ENCODE measurements at places on chromosomes 12 and 14.

- DNase-seq = no peak
These were observed 287.0 kb downstream of the RERGL start for GRCh38 chr12:17802657-17803641.

DNA sequence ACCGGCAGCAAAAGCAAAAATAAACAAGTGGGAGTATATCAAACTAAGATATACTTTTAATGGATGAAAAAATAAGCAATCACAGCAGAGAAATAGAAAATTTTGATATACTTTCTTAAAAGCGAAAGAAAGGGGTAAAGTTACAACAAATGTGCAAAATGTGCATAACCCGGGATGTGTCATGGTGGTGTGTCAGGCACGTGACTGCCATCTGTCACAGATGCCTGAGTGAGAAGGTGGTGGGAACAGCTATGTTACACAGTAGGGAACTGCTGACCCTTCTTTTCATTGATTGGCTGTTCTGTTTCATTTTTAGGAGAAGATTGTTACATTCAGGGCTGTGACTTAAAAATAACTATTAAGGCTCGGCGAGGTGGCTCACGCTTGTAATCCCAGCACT is 168.1 kb upstream of the PELI2 start:
- no peak for DNase-seq

- no peak for DNase-seq
These were observed 84.1 kb upstream of the SLC38A2 start for GRCh38 chr12:46456356-46457334.

DNA sequence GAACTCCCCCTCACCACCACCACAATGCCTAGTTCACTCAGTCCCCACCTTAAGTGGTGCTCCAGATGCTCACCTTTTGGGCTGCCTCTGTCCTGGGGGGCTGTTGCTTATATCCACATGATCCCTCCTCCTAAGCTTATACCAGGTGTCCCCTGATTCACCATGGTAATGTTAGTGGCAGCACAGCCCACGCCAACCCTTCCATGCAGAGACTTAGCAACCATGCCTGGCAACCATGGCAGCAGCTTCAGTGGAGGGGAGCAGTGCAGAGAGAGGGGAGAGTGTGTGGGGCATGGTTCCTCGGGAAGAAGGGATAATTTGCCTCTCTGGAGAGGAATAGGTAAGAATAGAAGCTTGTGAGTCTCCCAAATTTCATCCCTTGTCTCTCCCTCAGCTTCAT is 1.2 kb upstream of the DDN start:
- DNase-seq = no peak

DNA sequence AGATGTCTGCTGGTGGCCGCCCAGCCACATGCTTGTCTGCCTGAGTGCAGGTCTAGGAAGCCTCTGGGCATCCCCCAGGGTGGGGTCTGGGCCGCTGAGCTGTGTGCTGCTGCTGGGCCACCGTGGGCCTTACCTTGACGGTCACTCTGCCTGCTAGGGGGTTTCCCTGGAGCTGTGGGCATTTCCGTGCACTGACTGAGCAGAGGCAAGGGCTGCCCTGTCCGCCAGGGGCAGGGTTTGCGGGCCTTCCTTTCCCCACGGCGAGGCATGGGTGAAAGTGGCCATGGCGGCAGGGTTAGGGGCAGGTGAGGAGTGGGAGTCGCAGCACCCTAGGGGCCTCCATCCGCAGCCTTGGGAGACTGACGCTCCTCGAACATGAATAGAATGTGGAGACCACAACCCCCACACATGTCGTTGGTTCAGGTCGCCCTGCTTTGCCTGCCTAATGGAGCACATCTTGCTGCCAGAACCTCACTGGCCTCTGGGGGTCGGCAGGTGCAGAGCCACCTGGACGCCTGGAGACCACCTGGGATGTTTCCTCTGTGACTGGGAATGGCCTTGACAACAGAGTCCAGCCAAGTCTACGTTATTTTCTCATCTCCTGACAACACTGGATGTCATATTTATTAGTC is 2.5 kb downstream of the ZBTB42 start:
- no peak for DNase-seq

DNA sequence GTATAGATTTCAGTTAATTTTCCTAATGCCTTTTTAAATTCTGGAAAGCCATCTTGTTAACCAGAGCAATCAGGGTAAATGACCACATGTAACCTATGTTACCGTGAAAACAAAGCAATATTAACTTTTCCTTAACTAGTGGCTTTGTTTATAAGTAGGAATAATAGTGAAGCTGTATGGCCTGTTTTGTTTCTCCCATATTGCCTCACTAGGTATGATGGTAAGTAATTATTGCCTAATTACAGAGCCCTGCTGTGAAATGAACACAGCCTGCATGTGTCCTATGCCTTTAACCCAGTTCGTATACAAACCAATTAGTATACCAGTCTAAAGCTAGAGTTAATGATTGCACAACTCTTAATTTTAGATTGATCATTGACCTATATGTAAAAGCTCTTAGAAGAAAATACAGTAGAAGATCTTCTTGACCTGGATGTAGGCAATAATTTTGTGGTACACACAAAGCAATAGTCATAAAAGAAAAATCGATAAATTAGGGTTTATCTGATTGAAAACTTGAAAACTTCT is 249.9 kb downstream of the CCDC91 start:
- no peak for DNase-seq

DNA sequence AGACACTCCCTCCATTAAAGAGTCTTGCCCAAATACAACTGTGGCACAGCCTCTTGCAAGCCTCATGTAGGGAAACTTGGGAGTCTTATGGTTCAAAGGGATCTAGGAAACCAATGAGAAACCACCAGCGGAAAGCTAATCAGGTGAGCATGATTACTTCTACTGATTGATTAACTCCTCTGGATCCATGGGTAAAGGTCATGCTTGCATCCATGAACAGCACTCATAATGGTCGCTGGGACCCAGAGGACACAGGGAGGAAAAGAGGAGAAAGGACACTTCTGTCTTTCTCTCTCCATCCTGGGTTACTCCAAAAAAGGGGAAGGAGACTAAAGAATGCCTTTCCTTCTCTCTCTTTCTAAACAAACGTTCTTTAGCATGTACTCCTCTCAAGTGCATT is 1397.2 kb downstream of the LRFN5 start:
- DNase-seq = no peak

DNA sequence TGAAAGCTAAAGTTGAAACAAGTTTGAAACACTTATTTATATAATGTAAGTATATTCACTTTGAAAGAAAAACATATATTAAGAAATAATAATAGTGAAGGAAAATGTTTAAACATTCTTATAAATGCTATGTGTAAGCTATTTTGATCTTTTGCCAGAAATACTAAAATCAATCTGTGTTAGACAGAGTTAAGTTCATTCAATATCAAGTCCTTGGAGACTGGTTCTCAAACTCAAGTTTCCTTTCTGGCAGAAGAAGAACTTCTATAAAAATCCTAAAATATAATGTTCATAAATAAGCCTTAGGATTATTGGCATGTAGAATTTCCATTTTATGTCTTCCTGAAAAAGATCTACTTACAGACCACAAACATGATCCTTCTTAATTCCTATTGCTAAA is 45.3 kb downstream of the TAOK3 start:
- DNase-seq = no peak

DNA sequence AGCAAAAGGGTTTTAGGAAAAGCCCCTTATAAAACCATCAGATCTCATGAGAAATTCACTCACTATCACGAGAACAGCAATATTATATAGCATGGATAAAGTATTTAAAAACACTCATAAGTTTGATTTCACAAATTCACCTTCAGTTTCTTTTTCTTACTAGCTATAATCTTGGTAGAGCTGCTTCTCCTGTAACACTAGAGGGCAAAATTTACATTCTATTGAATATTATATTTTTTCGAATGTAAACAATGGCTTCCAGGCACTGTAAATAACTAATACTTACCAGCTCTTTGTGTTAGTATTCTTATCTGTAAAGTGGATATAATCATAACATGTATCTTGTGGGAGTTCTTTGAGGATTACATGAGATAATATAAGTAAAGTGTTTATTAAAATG is 259.6 kb downstream of the CCER1 start:
- DNase-seq = no peak

DNA sequence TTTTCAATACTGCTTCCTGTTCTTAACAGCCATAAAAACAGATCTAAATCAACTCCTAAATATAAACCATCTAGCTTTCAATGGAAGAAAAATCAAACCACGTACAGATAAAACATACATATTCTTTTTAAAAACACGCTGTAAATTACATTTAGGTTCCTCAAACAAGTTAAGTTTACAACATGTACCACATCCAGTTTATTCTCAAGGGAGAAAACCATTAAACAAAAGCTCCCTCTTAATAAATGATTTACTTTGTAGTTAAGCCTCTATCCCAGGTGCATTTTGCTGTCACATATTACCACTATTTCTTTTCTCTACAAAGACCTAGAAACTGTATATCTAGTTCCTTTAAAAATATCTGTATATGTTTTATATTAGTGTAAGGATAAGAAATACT is 3.1 kb downstream of the NUMB start:
- no peak for DNase-seq

- DNase-seq = no peak
These were observed 56.4 kb downstream of the TESC start for GRCh38 chr12:117042862-117043261.

- no peak for DNase-seq
These were observed 166.8 kb downstream of the MYRFL start for GRCh38 chr12:69991690-69992288.

- no peak for DNase-seq
These were observed 189.1 kb downstream of the MON2 start for GRCh38 chr12:62655666-62656151.

DNA sequence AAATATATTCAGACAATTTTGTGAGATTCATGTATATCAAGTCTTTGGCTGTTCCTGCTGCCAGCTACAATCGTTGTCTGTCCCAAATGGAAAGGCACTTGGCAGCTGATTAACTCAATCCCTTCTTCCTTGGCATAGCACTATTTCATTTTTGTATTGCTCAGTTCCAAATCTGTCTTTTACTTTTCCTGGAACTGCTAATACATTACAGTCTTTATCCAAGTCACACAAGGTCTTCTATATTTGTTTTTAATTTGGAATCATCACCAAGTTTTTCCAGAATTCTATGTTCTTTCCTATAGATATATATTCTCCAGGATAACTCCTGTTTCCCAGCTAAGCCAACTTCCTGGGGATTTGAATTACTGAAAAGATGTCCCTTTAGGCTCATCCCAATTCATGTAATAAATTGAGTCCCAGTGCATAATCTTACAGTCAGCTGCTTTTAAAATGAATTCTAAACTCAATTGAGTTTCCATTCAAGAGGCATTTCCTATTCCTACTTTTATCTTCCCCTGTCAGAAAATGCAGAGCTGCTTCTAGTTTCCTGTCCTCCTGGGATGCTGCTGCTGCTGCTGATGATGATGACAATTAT is 45.9 kb downstream of the DYRK2 start:
- no peak for DNase-seq

DNA sequence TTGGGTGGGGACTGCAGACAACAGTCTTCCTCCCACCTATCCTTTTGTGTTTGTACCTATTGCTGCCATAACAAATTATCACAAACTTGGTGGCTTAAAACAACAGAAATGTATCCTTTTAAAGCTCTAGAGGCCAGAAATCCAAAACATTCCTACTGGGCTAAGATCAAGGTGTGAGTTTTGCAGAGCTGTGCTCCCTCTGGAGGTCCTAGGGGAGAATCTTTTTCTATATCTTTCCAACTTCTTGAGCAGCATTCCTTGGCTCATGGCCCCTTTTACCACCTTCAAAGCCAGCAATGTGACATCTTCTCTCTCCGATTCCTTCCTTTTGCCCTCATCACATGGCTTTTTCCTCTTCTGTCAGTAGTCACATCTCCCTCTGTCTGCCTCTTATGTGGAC is 190.6 kb downstream of the TTC8 start:
- DNase-seq = no peak

DNA sequence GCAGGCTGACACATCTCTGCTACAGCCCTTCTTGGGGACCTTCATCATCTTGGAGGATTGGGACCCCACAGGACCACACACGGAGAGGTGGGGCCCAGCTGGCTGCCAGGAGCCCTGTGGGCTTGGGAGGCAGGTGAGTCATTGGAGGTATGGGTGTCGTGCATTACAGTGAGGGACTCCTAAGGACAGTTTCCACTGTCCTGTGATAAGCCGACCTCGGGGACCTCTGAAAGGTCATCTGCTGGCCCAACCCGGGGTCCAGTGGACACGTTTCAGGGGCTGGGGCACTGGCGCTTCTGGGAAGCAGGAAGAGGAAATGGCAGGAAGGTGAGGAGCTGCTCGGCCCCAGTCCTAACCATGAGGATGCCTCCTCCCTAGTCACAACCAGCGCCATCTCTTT is 238.0 kb downstream of the BCL11B start:
- DNase-seq = no peak

- peak; percentile 12 for DNase-seq
These were observed 78.6 kb downstream of the IFNG-AS1 start for GRCh38 chr12:68067762-68068376.

GRCh38 chr12:29517264-29517663 is 19.8 kb upstream of the OVCH1 start:
- no peak for DNase-seq

- peak; percentile 58 for DNase-seq
These were observed 1135.8 kb downstream of the BCL11B start for GRCh38 chr14:98136012-98136789.

- no peak for DNase-seq
These were observed 33.6 kb upstream of the WNK1 start for GRCh38 chr12:718756-719102.

- no peak for DNase-seq
These were observed 24.9 kb upstream of the FZD10 start for GRCh38 chr12:130137040-130138018.

DNA sequence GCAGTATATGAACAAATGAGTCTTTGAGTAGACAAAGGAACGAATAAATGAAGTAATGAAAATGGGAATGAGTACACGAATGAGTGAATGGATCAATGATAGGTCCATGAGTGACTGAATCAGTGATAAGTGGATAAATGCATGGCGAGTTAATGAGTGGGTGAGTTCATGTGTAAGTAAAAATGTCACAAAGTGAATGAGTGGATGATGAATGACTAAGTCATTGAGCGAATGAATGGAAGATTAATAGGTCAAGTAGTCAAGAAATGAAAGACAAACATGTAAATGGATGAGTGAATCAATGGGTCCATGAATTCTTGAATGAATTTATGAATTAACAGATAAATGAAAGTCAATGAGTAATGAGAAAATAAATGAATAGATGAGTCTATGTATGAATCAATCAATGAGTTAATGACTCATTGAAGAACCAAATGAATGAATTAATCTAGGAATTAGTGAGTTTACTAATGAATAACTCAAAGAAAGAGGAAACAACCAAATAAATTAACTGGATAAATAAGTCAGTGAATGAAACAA is 97.3 kb upstream of the RTL1 start:
- DNase-seq = no peak

- DNase-seq = no peak
These were observed 93.0 kb downstream of the IPO8 start for GRCh38 chr12:30602678-30603077.
